Gastrocnemius medialis (tissue), 4 donors: ENCODE measurements at places on chromosomes 2 and 18. TPM values are rescaled to one million over a fixed set of nuclear protein-coding genes. Genes with fewer than 3 reads are reported as not detected.

GRCh38 chr2:236970656-236971010, 115.1 kb upstream of the COPS8 start:
- peaks cover 11% of the 10 kb centered on the region for H3K27me3 ChIP-seq
- H3K4me1 ChIP-seq: no peaks in the 10 kb centered on the region
- DNase-seq: no peak

DNA sequence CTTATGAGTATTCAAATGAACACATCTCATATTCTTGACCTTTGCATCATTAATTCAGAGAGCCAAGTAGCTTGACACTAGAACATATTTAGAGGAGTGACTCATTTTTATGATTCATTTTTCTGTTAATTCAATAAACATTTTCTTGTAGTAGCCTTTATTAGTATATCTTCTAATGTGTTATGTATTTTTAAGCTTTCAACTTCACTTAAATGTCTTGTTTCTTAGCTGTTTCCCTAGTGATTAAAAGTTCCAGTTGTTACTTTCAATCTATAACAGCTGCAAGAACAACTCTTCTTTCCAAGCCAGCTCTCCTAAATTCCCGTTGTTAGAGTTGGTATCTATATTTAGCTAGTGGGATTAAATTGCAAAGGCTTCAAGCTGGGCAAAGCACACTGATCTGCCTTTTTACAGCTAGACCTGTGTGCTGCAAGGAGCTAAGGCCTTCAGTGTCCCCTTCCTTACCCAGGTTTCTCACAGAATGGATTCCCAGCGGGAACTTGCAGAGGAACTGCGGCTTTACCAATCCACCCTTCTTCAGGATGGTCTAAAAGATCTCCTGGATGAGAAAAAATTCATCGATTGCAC, at the start of gene KLHL41:
Gene KLHL41 (plus strand): TSS at position 405 of the 588 bp plus-strand sequence. CDS start 77 bp downstream, at position 482.
- peaks cover 8% of the 10 kb centered on the region for H3K36me3 ChIP-seq
- peak; percentile 79 for DNase-seq
- peak within 1 kb of the TSS; percentile 74 for H3K4me3 ChIP-seq
- peaks cover 25% of the 10 kb centered on the region for H3K4me1 ChIP-seq

DNA sequence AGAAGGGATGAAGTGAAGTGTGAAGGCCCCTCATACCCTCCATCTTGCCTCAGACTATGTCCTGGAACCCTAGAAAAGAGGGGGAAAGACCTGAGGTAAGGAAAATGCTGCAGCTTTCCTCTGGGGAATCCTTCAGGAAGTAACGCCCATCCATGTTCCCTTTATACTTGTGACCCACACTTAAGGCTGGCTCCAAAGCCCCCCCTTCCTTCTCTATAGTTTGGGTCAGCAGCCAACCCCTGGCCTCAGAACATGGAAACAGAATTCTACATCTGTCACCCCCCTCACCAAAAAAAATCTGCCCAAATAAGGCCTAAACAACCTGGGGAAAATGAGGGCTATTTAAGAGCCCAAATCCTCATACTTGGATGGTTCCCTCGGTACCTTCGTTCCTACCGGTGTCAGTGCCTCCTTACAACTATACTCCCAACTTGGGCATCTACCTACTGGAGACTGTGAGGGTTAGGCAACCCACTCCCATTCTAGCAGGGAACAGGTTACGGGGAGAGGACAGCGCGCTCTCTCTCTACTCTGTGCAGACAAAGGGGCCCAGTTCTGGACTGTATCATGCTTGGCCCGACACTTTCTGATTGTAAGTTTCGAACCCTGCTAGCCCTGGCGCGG, 689 bp downstream of the OST4 start:
- DNase-seq: no peak
- no peaks in the 10 kb centered on the region for H3K27me3 ChIP-seq
- H3K4me1 ChIP-seq: peaks cover 31% of the 10 kb centered on the region
- H3K36me3 ChIP-seq: no peaks in the 10 kb centered on the region

Gene VAMP5
- total RNA-seq: 35.6 TPM

Gene EPHA4
- total RNA-seq: 6.3 TPM

- H3K36me3 ChIP-seq: no peaks in the 10 kb centered on the region
- H3K4me1 ChIP-seq: no peaks in the 10 kb centered on the region
- no peaks in the 10 kb centered on the region for H3K27me3 ChIP-seq
- H3K4me3 ChIP-seq: no peak overlapping the region
Observed at GRCh38 chr2:114127372-114127771, 237.5 kb downstream of the ACTR3 start.

Gene MOGAT1
- not detected for total RNA-seq

DNA sequence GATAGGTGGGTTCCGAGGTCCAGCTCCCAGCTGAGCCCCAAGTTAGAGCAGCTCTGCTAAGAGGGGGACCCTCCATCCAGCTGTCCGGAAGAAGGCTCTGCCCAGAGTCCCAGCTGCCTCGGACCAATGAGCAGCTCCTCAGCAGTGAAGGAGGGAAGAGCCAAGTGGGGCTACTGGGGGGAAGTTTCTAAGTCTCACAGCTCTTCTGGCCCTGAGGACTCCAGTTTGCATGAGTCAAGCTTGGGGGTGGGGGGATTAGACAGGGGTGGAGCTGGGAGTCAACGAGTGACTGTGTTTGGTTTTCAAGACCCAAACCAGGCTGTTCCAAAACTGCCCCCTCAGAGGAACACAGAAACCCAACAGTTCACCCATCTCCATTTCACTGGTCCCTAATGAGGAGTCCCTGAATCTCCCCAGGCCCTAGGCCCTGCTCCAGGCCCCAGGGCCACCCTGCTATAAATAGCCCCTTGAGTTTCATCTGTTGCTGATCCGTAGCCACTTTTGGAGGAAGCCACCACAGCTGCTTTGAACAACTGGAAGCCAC, 100.9 kb downstream of the TNS1 start:
- no peaks in the 10 kb centered on the region for H3K27me3 ChIP-seq
- no peaks in the 10 kb centered on the region for H3K36me3 ChIP-seq
- peak overlapping the region; percentile 93 for H3K27ac ChIP-seq
- DNase-seq: peak; percentile 89
- peaks cover 94% of the 10 kb centered on the region for H3K4me1 ChIP-seq
- no peak overlapping the region for H3K4me3 ChIP-seq

Gene CNTNAP5
- not detected for total RNA-seq

DNA sequence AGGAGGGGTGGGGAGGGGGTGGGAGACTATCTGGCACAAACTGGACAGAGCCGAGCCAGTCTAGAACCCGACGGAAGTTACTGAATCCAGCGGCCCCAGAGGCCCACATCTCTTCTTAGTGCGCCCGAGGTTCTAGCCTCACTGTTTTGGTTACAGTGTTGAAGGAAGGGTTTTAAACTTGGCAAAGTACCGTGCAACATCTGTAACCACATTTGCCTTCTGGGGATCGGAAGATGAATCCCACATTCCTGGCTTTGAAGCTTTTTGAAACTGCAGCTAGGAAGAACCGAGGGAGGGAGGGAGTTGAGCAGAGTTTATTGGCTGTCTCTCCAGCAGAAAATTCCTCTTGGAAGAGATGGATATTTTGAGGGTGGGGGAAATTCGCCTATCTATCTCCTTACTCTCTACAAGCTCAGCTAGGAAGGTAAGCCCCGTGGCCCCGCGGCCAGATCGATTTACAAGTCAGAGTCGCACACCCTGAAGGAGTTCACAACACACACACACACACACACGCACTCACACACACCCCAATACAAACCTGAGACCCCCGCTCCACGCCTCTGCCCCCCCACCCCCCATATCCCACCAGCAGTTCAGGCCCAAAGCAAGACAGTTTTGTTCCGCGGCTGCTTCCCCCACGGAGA, 1.0 kb downstream of the ACVR1 start:
- peak overlapping the region; percentile 67 for H3K4me3 ChIP-seq
- no peak for DNase-seq
- peak overlapping the region; percentile 97 for H3K27ac ChIP-seq
- peaks cover 45% of the 10 kb centered on the region for H3K4me1 ChIP-seq

Gene PARD3B
- total RNA-seq: 3.0 TPM

Gene ASIC4
- total RNA-seq: 0.11 TPM
